ENCODE measurements at places on chromosomes 1 and 21. TPM values are rescaled to one million over a fixed set of nuclear protein-coding genes. Genes with fewer than 3 reads are reported as not detected.

DNA sequence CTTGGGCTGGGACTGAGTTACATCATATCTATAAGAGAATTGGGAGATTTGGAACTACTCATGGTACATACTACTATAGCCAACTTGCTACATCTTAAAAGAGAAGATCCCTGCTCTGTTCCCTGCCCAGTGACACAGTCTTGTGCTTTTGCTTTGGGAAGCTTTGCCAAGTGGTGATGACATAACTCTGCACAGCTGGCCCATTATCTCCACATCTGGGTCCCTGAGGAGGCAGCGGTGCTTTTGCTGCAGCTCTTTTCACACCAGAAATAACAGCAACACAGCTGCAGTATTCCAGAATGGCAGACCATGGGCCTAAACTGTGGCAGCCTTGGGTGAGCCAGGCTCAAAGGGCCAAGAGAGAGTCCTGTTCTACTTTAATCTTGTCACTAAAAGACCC, 296.0 kb downstream of the HHAT start:
- H3K4me1 ChIP-seq = no peaks in the 10 kb centered on the region
- H3K4me3 ChIP-seq = no peak overlapping the region
- H3K36me3 ChIP-seq = no peaks in the 10 kb centered on the region

DNA sequence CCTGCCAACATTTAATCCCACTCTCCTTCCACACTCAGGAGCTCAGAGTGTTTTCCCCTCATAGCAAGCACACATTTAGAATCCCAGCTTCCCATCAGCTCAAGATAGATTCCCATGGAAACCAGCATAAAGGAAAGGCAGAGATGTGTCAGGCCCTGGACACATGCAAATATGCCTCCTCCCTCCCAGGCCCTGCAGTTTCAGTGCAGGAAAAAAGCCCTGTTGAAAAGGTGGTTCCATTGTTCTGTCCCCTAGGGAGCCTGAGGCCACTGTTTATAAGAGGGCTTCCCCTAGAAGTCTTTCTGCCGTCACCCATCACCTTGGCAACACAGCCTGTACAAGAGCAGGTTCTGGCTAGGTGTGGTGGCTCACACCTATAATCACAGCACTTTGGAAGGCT, 3.6 kb downstream of the CACNA1S start:
- H3K4me3 ChIP-seq = no peak overlapping the region
- no peak for DNase-seq
- no peak overlapping the region for H3K27ac ChIP-seq
- H3K36me3 ChIP-seq = no peaks in the 10 kb centered on the region

DNA sequence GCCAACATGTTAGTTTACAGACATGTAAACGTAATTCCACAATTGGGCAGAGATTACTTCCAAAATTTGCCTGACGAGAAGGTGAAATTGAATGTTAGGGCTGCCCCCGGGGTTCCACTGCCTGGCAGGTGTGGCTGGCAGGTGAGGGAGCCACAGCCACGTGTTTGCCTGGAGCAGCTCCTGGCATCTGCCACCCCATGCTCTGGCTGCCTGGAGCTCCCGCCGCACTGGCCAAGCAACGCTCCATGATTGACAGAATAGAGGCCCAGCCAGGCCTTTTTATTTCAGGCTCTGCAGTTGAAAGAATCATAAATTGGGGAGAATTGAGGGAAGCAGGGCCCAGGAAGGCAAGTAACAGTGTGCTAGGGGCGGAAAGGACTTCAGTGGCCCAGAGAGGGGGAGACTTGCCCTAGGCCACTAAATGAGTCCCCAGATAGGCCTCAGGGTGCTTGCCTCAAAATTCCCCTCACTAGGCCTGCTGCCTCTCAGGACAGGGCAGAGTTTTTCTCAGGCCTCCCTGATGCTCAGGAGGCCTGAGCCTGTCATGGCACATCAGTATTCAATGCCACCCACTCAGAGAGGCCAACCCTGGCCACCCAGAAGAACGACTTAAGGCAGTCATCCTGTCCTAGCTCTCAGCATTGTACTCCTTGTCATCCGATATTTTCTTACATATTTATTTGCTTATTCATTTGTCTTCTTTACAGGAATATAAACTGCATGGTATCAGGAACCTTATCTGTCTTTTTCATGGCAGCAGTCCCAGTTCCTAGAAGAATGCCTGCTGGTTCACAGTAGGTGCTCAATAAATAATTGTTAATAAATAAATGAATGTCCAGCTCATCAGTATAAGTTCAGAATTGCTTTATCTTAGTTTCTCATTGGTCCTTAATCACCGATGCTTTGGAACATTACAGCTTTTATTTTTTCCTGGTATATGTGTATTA, 16.6 kb upstream of the S1PR1 start:
- no peaks in the 10 kb centered on the region for H3K4me1 ChIP-seq
- no peak for DNase-seq
- H3K4me3 ChIP-seq = no peak overlapping the region
- no peaks in the 10 kb centered on the region for H3K27me3 ChIP-seq
- no peaks in the 10 kb centered on the region for H3K36me3 ChIP-seq

Gene SPRR5
- total RNA-seq = not detected

DNA sequence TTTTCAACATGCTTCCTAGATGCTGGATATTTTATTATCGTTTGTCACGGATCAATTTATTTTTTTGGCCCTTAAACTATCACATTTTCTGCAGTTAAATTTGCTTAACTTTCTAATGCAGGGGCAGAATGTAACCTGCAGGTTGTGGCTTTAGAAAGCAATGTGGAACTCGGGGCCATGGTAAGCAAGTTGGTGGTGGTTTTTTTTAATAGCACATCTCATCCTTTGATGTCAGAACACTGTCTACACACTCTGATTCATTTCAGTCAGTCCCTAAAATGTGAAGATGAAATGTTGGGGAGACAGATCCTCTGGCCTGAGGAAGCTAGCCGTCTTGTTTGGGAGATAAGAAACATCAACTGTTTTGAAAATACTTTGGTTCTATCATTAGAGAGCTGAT, 89.5 kb downstream of the GALNT2 start:
- H3K4me1 ChIP-seq = peaks cover 44% of the 10 kb centered on the region
- no peak overlapping the region for H3K4me3 ChIP-seq
- no peaks in the 10 kb centered on the region for H3K27me3 ChIP-seq

DNA sequence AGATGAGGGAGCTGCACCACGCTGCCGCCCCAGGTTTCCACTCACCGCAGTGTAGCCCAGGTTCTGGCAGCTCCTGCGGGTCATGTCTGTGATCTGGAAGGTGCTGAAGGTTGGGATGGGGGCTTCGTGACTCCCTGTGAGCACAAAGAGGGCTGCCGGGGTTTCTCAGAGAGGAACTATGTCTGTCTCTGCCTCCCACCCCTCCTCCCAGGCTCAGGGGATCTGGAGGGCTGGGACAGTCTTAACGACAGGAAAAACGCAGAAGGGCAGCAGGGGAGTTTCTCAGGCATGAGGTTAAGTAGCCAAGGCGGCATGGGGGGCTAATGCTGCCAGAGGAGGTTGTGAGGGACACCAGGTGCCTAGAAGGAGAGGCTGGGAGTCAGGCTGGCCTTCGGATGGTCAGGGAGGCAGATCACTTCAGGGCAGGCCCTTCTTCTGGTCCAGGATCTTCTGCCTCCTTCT, 656 bp downstream of the SH2D2A start:
- DNase-seq = no peak
- H3K27ac ChIP-seq = no peak overlapping the region
- peaks cover 6% of the 10 kb centered on the region for H3K27me3 ChIP-seq
- no peak overlapping the region for H3K4me3 ChIP-seq
- H3K36me3 ChIP-seq = no peaks in the 10 kb centered on the region

Measured in hepatocyte (in vitro differentiated cells).